Hematopoietic multipotent progenitor cell treated with erythropoietin and hydrocortisone succinate and interleukin-3 and kit ligand, for 17 days (in vitro differentiated cells): ENCODE measurements at places on chromosomes 1 and 21.
A peak's percentile ranks its signal among the peaks of the same experiment; 100 is the strongest.

- no peak for DNase-seq
Observed at GRCh38 chr1:214493126-214493796, 58.1 kb downstream of the PTPN14 start.

GRCh38 chr1:50684185-50684584 lies 260.9 kb upstream of the DMRTA2 start:
- no peak for DNase-seq

DNA sequence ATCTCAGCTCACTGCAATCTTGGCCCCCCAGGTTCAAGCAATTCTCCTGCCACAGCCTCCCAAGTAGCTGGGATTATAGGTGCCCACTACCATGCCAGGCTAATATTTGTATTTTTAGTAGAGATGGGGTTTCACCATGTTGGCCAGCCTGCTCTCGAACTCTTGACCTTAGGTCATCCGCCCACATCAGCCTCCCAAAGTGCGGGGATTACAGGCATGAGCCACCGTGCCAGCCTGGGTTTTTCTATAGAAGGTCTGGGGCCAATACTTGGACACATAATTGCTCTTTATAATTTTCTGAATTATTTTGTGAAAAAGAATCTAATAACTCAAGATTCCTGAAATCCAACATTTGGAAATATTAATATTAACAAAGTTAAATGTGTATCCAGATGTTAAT lies 1267.7 kb upstream of the ADGRL4 start:
- DNase-seq: no peak

- DNase-seq: no peak
Observed at GRCh38 chr21:28283641-28284490, 708.8 kb downstream of the LTN1 start.

DNA sequence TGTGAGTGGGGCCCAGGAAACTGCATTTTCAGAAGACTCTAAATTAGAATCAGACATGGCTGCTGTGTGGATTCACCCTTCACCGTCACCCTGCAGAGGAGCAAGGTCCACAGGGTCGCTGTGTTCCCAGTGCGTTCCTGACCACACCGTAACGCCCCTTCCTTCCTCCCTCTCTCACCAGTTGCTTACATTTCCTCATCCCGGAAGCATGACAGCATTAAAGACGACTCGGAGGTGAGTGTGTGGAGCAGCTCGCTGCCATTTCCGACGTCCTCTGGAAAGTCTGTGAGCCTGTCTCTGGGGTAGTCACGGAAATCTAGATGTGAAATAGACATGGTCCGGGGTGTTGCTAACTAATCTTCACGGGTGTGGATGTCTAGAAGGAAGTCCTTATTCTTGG lies 45.9 kb downstream of the FAAP20 start:
- no peak for DNase-seq

GRCh38 chr1:75724472-75725022 lies at the start of gene ACADM:
Gene ACADM, plus strand, starts transcription at chr1:75724709. Its CDS starts 79 bp downstream, at chr1:75724788.
- peak; percentile 81 for DNase-seq

DNA sequence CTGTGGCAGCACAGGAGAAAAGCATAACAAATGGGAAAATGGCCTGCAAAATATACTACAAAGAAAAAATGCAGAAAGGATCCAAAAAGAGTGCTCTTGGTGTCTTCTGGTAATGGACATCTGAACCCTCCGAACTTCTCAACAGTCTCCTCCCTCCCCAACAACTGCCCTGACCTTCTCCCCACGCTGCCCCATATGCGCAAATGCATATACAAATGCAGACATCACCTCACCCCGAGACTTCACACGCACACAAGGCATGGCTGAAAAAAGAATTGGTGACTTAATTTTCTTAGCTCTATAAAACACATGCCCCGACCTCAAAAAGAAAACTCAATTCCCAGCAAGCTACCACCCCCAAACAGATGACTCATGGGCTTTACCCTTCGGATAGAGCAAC lies 8.4 kb downstream of the KCND3 start:
- no peak for DNase-seq

DNA sequence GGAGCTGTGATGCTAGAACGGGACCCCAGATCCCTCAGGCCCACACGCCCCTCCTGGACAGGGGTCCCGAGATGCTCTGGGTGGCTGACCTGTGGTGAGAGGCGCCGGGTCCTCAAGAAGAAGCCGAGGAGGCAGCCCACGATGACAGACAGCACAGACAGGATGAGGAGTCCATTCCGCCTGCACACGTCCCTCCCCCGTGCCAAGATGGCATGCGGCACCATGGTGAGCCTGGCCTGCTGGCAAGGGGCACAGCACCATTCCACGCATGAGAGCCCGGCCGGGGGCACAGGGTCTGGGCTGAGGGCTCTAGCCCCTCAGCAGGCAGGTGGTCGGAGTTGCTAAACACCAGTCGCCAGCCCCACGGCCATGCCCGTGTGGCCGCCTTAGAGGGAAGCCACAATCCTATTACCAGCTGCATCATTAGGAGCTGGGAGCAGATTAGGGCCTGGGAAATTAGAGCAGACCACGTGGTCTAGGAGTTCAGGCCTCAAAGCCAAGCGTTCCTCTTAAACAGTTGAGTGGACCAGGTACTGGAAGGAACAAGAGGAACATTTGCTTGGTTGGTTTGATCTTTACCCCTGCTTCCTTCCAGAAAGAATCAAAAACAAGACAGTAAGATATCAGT lies at the start of gene SLC1A7:
TSS of gene SLC1A7 (minus strand) at position 413 of the 628 bp plus-strand sequence. CDS start at position 224, 189 bp downstream.
- DNase-seq: no peak

DNA sequence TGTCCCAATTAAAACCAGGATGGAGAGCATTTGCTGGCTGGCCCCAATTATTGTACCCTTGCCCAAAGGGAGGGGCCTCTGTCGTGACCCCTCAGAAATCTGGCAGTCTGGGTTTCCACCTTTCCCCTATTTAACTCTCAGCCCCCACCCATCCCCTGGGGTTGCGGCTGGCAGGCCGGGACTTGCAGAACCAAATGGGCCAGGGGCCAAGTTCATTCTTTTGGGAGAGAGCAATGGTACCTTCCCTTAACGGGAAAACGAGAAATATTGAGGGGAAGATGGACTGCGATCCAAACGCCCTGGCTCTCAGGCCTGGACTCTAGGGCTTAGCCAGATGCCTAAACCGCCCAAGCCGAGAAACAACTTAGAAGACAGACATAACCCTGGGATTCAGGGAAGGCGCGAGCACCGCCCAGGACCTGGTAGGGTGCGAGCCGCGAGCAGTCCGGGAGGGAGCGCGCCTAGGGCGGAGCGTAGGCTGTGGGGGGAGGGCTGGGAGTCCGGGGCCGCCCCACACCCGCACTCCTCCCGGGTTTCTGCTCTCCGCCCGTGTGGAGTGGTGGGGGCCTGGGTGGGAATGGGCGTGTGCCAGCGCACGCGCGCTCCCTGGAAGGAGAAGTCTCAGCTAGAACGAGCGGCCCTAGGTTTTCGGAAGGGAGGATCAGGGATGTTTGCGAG lies at the start of gene SLC27A3:
TSS of gene SLC27A3 (plus strand) at position 628 of the 678 bp plus-strand sequence. CDS start 91 bp downstream, outside the sequence.
- DNase-seq: peak; percentile 12

- DNase-seq: no peak
Observed at GRCh38 chr1:71089536-71090270, 8.9 kb upstream of the ZRANB2 start.

GRCh38 chr1:28519946-28520725 lies 14.3 kb downstream of the RCC1 start:
- DNase-seq: no peak

- DNase-seq: no peak
Observed at GRCh38 chr1:63701187-63701586, 72.6 kb upstream of the ROR1 start.

- no peak for DNase-seq
Observed at GRCh38 chr1:221310180-221310579, 430.9 kb downstream of the HLX start.

DNA sequence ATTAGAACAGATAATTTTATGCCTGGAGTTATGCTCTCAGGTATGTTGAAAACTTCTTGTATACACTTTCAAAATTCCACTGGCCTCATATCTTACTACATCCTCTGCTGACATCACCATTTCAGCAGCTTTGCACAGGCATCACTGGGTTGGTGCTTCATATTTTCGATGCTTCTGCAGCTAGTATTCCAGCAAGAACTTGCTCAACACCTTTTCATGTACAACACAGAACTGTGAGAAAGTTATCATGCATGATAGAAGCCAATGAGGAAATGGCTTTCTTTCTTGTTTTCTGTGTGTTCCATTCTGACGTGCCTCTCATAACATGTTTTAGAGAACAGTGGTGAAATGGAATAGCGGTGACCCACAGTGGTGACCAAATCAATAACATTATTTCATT lies 5.1 kb upstream of the GBP5 start:
- no peak for DNase-seq

DNA sequence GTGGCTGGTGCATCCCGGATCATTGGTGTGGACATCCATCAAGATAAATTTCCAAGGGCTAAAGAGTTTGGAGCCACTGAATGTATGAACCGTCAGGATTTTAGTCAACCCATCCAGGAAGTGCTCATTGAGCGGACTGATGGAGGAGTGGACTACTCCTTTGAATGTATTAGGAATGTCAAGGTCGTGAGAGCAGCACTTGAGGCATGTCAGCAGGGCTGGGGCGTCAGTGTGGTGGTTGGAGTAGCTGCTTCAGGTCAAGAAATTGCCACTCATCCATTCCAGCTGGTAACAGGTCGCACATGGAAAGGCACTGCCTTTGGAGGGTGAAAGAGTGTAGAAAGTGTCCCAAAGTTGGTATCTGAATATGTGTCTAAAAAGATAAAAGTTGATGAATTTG lies 79.1 kb downstream of the FMN2 start:
- DNase-seq: no peak

- no peak for DNase-seq
Observed at GRCh38 chr1:44619261-44619900, 54.9 kb downstream of the TMEM53 start.

- no peak for DNase-seq
Observed at GRCh38 chr1:172929006-172929405, 121.7 kb downstream of the TNFSF18 start.
